ENCODE measurements at places on chromosomes 3 and 15. TPM values are rescaled to one million over a fixed set of nuclear protein-coding genes. Genes with fewer than 3 reads are reported as not detected.

The SCAANT1 gene
- total RNA-seq = not detected

The B3GNT5 gene
- total RNA-seq = 2.2 TPM

The CCR8 gene
- total RNA-seq = not detected

The CLDN16 gene
- not detected for total RNA-seq

The GOLGA8M gene
- total RNA-seq = 0.55 TPM

The DGKG gene
- 6.1 TPM for total RNA-seq

- DNase-seq = no peak
Observed at GRCh38 chr3:159058859-159059258, 257.0 kb downstream of the MFSD1 start.

DNA sequence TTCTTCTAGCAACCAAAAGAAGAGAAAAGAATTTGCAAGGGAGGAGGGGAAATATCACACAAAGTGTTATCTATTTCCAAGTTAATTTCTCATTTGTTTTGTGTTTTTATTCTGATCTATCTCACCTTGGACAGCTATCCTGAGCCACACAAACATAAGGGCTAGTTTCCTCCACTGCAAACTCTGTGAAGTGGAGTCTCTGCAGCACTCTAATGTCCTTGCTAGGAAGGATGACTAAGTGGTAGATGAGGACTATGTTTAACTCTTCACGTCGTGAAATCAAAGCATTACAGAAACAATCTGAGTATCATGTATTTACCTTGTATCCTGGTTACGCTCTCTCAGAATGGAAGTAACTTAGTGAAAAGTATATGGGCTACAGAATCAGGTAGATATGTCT, 33.9 kb upstream of the CHRM5 start:
- no peak for DNase-seq

DNA sequence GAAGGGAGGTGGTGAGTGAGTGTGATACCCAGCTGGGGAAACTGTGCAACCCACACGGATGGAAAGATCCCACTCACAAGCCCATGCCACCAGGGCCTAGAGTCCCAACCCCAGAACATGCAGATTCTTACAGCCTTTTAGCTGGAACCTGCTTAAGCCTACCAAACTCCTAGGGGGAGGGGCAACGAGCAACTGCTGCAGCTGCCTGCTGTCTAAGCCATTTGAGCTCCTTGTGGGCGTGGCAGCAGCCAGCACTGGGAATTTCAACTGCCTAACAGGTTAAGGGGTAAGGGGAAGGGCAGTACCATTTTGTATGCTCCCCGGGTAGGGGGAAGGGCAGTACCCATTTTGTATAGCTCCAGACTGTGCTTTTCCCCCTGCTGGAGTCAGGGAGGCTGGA, 673.2 kb upstream of the BCHE start:
- DNase-seq = no peak

DNA sequence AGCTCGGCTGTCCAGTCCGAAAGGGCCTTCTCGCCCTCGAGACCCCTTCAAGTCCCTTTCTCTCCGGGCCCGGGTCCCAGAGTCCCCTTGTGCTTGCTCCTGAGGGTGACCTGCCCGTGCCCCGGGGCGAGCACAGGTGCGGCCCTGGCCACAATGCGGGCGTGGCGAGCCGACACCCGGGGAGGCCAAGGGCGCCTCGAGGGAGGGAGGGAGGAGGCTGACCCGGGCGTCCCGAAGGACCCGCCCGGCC, 810 bp upstream of the MEF2A start:
- DNase-seq = no peak

GRCh38 chr3:166457382-166457781, 620.2 kb upstream of the BCHE start:
- DNase-seq = no peak

DNA sequence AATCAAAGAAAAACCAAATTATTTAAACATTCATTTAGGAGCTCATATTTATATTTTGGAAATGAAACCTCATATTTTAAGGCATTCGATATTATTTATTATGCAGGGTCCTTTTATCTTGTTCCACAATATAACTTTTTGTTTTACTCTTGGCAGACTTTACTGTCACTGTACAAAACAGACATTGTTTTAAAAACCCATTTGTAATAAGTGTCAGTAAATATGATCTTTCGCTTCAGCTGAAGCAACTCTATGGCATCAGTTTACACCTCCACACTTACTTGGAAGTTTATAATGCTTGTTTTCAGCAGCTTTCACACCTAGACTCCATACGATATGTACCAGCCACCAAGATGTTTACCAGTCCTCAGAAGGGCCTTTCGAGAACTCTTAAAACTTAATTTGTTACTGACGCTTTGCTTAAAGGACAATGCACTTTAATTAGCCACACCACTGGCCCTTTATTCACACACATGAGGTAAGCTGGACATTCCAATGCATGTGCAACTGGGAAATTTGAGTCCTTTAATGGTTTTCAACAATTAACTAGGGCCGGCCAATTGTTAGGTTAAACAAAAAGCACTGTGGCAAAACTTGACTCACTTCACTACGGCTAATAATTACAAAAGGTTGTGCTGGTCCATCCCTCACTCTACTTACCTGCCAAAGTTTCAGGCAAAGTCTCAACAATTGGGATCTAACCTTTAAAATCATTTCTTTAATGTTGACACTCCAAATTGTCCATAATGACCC, 16.7 kb downstream of the WWTR1 start:
- no peak for DNase-seq

- no peak for DNase-seq
Observed at GRCh38 chr3:12461097-12461649, 23.1 kb upstream of the TSEN2 start.

- no peak for DNase-seq
Observed at GRCh38 chr3:164479978-164480377, 598.3 kb downstream of the SI start.

- DNase-seq = peak; percentile 94
Observed at GRCh38 chr3:48847504-48848423, at the start of gene PRKAR2A. Gene PRKAR2A, minus strand, starts transcription at chr3:48847874. Its CDS starts 278 bp downstream, at chr3:48847596.

DNA sequence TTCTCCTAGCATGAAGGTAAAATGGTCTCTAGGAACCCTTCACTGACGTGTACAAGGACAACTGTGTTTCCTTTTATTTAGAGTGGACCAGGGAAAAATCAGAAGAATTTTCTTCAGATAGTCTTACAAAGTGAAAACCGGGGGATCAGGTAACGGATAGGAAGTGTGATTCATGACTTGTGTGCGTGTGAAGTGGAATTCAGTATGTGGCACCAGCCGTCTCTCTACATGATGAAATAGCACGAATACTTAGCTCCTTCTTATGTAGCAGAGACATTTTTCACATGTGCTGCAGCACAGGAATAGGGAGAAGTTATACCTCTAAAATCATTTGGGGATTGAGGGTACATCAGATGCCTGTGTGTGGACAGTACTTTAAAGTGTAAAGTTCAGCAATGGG, 159.2 kb downstream of the MEX3B start:
- DNase-seq = no peak

DNA sequence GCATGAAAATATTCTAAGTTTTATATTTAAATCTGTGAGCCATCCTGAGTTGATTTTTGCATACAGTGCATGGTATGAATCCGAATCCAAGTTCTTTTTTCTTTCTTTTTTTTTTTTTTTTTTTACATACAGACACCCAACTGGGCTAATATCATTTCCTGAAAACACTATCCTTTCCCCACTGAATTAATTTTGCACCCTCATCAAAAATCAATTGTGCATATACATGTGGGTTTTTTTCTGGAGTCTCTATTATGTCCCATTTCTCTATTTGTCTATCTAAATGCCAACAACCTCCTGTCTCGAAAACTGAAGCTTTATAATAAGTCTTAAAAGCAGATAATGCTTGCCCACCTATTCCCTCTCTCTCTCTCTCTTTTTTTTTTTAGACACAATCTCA, 5.9 kb upstream of the ABI3BP start:
- no peak for DNase-seq

- DNase-seq = no peak
Observed at GRCh38 chr15:75431682-75432081, 19.8 kb downstream of the SIN3A start.

DNA sequence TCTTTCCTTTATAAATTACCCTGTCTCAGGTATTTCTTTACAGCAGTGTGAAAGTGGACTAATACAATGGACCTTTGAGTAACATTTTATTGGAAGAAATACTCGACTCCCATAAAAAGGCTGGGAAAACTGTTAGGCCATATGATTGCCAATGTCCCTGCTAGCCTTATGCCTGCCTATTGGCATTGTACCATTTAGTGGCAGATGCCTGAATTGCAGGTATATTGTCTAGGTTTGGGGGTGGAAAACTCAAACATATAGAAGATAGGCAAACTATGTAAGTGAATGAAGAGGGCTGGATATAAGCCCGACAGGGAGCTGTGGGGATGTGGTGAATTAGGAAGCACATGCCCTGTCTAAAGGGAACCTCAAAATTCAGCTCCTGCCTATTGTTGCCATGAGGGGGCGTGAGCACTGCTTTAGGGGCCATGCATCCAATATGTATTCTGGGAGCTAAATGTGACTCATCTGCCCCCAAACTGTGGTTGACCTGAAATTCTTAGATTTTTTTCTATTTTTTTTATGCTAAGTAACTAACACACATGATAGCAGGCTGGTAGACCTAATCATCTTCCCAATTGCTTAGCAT, 65.2 kb upstream of the TRA2B start:
- DNase-seq = no peak

DNA sequence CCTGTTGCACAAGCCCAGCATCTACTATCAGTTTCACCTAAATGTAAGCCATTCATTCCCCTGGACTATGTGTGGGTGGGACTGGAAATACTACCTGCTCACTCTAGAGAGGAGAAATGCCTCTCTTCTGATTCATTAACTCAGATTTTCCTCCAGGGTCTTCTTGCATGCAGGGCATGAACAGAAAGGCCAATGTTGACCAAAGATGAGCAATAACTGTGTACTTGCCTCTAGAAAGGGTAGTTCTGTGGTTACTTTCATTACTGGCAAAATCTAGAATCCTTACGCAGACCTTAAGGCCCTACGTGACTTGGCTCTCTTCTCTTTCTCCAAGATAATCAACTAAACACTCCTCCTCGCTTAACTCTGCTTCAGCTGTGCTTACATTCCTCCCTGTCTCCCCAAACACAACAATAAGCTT, 81.4 kb upstream of the PSMD6 start:
- DNase-seq = no peak

GRCh38 chr3:183489455-183490210, 61.2 kb upstream of the MCF2L2 start:
- DNase-seq = no peak

GRCh38 chr15:92400573-92400972, 6.9 kb downstream of the ST8SIA2 start:
- no peak for DNase-seq

Measured in sigmoid colon (tissue), 7 donors.